ENCODE measurements at places on chromosomes 16 and 17. TPM values are rescaled to one million over a fixed set of nuclear protein-coding genes. Genes with fewer than 3 reads are reported as not detected.

The PMFBP1 gene
- polyA plus RNA-seq, result 0.12 TPM

The SLC16A11 gene
- polyA plus RNA-seq, result 1.4 TPM

GRCh38 chr16:88905563-88905962 lies 39.1 kb upstream of the PABPN1L start:
- no peak for DNase-seq

DNA sequence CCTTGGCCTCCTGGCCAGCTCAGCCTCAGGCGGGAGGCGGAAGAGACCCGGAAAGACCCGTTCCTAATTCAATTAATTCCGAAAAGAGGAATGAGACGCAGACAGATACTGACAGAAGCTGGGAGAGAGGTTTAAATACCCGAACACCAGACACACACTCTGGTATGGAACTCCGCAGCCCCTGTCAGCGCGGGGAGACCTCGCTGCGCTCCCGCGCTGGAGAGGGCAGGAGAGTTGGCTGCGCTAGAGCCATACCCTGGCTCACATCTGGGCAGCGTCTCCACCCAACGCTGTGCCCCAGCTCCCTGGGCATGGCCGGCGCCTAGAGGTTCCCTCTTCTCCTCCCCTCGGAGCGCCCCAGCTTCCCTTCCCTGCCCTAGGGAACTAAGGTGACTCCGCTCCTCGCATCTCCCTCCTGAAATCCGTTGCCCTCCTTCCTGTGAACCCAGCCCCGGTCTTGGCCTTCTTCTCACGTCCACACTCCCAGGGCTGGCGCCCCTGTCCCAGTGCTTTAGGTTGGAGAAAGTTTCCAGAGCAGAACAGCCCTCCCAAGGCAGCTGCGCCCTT lies 8.0 kb downstream of the NEUROD2 start:
- DNase-seq, result no peak

- DNase-seq, result peak; percentile 61
These were observed 40.6 kb downstream of the KNOP1 start for GRCh38 chr16:19677402-19677801.

DNA sequence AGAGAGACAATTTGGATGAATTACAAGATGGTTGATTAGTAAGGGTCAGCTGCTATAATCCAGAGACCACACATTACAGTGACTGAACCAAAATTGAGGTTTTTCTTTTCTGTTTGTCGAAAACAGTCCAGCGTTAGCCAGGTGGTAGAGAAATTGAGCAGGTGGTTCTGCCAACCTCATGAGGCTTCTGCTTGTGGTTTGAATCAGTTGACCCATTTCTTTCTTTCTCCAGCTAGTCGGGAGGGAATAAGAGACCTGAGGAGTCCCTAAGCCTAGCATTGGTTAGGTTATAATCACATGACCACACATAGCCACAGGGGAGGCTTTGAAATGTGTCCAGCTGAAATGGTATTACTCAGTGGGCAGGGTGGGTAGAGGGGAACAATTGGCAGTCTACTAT lies 504.6 kb downstream of the HS3ST4 start:
- DNase-seq, result no peak

GRCh38 chr16:31077024-31077423 lies 2.8 kb downstream of the ZNF646 start:
- DNase-seq, result no peak

GRCh38 chr16:2777903-2778629 lies 986 bp upstream of the ELOB start:
- DNase-seq, result no peak

Measured in heart left ventricle (tissue), 16 donors.